Activated CD4-positive, alpha-beta T cell treated with anti-CD3 and anti-CD28 coated beads, Interleukin-10, Interleukin-2, amounts not matched to agents 100 ng/mL and 50 ng/mL, durations not matched to agents 16 hours and 8 hours (primary cell): ENCODE measurements at places on chromosomes 5 and 9.

- peak; percentile 22 for DNase-seq
These were observed 150.8 kb downstream of the MEF2C start for GRCh38 chr5:88732181-88732633.

DNA sequence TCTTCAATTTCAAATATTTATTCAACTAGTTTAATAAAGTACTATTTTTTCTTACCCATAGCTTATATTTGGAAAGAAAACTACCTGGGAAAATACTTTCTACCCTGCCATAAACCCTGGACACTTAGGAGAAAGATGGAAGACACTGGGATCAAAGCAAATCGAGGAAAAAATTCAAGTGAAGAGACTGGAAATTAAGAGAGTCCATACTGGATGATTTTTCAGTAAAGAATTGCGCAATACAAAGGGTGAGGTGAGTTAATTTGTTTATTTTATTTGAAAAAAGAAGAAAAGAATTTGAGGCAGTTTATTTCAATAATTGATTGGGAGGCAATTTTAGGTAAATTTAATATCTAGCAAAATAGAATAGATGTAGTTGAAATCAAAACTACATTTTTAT, 331.8 kb upstream of the ITGA1 start:
- DNase-seq: no peak

GRCh38 chr5:59328709-59329296, 564.7 kb downstream of the PDE4D start:
- DNase-seq: no peak

DNA sequence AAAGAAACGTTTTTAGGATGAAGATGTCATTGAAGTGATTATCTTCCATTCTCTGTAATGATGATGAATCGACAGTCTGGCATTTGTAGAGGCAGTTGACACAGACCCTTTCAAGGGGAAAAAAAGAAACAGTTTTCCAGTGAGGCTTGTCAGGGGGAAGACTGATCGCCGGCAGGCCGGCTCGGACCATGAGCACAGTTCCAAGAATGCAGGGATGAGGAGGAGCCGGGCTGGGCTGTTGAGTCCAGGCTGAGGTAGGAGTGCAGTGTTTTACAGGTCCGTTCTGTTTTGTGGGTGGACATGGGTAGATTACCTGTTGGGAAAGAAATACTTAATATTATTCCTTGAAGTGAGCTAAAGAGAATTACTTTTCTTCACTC, 194.6 kb downstream of the AOPEP start:
- no peak for DNase-seq

- no peak for DNase-seq
These were observed 68.9 kb downstream of the IQGAP2 start for GRCh38 chr5:76471987-76472334.

GRCh38 chr5:96247708-96248107, 185.3 kb downstream of the PCSK1 start:
- no peak for DNase-seq
